ENCODE measurements at places on chromosomes 5 and 9.

GRCh38 chr9:137878146-137878941, 762 bp downstream of the CACNA1B start:
- peak; percentile 63 for DNase-seq

DNA sequence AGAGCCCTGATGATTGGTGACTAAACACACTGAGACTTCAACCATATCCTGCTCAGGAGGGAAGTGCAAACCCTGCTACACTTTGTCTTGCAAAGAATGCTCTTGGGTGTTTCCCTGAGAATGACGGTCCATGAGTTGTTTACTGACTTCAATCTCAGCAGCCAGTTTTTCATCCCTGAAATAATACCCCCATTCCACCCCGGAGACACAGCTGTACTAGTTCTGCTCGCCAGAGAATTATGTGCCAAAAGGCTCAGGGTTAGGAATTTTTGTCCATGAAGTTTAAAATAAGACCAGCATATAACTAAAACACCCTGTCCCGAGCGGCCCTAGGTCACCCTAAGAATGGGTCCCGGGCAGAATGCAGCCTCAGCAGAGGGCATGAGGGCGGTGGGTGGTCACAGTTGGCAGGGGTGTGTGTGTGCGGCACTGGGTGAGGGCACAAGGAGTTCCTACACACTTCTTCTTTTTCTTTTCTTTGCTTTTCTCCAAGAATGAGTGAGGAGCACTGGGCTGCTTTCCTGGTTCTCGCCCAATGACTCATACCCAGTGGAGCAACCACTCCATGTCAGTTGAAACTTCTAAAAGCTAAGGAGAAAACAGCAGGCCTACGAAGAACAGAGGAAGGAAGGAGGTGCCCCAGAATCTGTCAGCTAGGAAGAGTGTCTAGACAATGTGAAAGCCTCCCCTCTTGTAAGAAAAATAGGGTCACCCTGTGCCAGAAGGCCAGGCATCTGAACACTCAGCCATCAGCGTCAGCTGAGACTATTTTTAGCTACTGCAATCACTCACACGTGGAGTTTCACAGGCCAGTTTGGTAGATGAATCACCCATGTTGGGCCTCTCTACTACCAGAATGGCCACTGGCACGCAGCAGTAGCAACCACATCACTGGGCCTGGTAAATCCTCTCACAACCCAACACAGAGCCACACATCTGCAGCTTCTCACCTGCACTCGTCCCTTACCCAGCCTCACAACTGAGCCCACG, 105.9 kb downstream of the DPYSL3 start:
- no peak for DNase-seq

- no peak for DNase-seq
Observed at GRCh38 chr5:3317051-3317795, 278.4 kb upstream of the IRX1 start.

GRCh38 chr9:82148901-82149461, 160.4 kb downstream of the SPATA31D1 start:
- DNase-seq, result no peak

DNA sequence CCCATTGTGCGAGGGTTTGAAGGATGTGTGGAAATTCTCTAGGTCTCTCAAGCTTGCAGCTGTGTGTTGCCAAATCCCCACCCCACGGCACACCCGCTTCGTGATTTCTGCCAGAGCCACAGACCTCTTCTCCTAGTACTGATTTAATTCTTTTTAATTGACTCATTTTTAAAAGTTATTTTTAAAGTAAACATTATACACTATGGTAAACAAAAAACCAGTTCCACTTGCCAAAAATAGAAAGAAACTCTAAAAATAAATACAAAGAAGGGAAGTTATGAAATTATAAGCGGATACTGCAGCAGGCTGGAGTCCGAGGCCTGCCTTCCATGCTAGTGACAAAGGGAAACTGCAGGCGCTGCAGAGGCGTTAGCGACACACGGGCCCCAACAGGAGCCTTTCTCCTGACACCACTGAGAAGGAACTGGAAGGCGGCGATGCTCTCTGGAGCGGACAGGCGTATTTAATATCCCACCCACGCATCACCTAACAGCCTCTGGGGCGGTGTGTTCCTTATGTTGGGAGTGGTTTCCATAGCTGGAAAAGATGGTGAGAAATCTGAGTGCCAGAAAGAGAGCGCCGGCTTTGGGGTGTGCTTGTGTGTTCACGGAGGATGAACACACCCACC, 122.5 kb downstream of the COL23A1 start:
- DNase-seq, result no peak

- DNase-seq, result no peak
Observed at GRCh38 chr5:18270635-18271338, 636.5 kb downstream of the TAF11L14 start.

GRCh38 chr9:34332076-34332964, 3.0 kb downstream of the NUDT2 start:
- DNase-seq, result peak; percentile 17

GRCh38 chr5:21613971-21614488, 1239.1 kb downstream of the CDH12 start:
- DNase-seq, result no peak

DNA sequence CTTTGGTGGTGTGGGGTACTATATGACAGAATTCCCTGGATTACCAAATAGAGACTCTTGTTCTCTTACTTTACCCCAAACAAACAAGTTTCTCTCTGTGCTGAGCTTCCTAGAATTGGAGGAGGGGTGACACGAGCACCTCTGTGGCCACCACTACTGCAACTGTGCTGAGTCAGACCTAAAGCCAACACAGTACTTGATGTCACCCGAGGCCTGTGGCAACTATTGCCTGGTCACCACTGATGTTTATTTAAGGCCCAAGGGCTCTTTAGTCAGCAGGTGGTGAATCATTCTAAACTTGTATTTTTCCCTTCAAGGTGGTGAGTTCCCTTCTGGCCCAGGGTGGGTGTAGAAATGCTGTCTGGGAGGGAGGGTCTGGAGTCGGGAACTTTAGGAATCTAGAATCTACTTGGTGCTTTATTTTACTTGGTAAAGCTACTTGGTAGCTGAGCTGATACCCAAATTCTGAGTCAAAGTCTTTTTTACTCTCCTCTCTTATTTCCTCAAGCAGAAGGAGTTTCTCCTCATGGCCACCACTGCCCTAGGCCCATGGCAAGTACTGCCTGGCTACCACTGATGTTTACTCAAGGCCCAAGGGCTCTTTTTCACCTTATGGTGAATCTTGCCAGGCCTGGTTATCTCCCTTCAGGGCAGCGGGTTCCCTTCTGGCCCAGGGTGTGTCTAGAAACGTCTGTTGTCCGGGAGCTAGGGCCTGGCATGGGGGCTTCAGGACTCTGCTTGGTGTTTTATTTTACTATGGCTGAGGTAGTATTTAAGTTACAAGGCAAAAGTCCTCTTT, 9.8 kb downstream of the LURAP1L start:
- DNase-seq, result no peak

- DNase-seq, result peak; percentile 46
Observed at GRCh38 chr9:3441197-3441816, 84.5 kb downstream of the RFX3 start.

DNA sequence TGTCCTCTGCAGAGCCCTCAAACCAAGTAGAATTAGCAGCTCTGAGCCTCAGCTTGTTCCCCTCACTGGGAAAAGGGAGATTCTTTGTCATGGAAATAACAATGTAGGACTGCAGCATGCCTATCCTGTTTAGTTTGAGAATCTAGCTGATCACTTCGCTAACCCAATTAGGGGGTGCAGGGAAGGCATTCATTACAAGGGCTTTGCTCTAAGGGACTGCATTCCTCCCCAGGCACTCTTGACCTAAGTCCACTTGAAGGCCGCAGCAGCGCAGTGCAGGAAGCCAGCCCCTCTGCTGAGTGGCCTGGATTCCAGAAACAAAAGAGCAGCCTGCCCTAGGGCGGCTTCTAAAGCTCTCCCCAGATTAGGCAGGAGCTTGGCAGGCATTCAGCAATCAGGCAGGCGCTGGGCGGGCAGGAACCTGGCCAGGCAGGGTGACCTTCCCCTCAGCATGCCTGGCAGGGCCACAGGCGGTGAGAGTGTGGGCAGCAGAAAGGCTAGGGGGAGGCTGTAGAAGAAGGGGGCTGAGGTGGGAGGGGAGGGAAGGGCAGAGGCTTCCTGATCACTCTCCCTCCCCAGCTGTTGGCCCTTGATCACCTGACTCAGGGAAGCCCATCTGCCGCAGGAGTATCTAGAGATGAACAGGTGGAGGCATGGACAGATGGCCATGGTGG, 24.8 kb downstream of the CCNJL start:
- peak; percentile 88 for DNase-seq

- DNase-seq, result no peak
Observed at GRCh38 chr5:27548484-27548883, 510.1 kb upstream of the CDH9 start.

- peak; percentile 80 for DNase-seq
Observed at GRCh38 chr9:27473111-27473529, 51.0 kb upstream of the IFNK start.

- no peak for DNase-seq
Observed at GRCh38 chr9:131578021-131578420, 32.7 kb downstream of the PRRT1B start.

- DNase-seq, result peak; percentile 30
Observed at GRCh38 chr9:81141961-81142360, 547.4 kb downstream of the TLE1 start.

- DNase-seq, result no peak
Observed at GRCh38 chr9:113158446-113158845, 7.6 kb downstream of the SLC31A2 start.

DNA sequence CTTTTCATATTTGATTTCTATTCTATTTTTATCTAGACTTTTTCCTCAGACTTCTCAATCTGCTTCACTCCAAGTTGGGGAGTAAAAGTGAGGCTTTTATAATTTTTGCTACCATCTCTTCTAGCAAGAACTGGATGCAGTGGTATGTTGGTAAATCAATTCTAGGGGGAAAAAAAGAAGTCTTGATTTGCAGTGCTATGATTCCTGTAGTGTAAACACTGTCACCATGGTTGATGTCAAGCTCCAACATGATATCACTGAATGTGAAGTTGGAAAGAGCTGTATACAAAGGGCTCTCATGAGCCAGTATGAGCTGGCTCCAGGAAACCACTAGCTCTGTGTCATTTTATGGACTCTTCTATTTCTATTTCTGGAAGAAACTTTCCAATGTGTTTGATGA, 439.2 kb downstream of the NTRK2 start:
- no peak for DNase-seq

DNA sequence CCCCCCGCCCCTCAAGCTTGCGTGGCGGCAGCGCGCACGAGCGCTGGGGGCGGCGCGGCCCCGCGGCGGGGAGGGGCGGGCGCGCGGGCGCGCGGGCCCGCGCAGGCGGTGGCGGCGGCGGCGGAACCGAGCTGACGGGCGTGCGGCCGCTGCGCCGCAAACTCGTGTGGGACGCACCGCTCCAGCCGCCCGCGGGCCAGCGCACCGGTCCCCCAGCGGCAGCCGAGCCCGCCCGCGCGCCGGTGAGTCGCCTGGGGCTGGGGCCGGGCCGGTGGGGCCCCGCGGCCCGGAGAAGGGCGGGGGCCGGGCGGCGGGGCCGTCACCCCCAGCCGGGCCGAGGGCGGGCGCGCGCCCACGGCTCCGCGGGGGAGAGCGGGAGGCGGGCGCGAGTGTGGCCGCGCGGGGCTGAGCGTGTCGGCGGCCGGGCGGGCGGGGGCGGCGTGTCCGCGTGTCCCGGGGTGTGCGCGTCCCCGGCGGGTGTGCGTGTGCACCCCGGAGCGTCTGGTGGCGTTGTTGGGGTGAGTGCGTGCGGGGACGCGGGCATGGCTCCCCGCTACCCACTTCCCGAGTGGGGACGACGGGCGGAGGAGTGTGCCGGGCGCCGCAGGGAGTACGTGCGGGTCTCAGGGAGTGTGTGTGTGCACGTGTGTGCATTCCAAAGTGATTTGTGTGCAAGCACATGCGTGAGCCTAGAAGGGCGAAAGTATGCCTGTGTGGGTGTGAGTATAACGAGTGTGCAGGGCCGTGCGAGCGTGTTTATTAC, at the start of gene NEK6:
NEK6 (plus strand) TSS at position 106 of the 763 bp plus-strand sequence. CDS start 44,016 bp downstream, outside the sequence.
- peak; percentile 31 for DNase-seq

DNA sequence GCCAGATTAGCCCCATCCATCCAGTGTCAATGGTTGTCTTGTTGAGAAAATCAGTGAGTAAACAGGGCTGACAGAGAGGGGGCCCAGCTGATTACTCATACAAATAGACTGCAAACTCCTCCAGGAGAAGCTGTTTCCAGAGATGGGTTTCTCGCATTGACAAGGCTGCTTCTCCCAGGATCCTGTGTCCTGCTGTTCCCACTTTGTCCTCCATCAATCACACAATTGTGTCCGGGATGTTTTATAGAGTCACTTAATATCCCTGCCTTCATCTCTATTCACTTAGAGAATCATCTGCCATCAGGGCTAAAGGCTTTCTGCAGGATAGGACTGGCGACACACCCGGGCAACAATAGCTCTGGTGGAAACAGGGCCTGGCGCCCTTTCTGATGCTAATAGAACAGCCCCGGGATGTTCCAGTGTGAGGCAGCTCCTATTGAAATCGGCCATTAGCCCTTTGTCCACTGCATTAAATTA, 71.7 kb upstream of the TBCA start:
- no peak for DNase-seq

- peak; percentile 59 for DNase-seq
Observed at GRCh38 chr9:29830821-29831220, 2257.5 kb upstream of the C9orf72 start.

- DNase-seq, result no peak
Observed at GRCh38 chr9:109789971-109790370, 10.0 kb downstream of the PALM2AKAP2 start.

DNA sequence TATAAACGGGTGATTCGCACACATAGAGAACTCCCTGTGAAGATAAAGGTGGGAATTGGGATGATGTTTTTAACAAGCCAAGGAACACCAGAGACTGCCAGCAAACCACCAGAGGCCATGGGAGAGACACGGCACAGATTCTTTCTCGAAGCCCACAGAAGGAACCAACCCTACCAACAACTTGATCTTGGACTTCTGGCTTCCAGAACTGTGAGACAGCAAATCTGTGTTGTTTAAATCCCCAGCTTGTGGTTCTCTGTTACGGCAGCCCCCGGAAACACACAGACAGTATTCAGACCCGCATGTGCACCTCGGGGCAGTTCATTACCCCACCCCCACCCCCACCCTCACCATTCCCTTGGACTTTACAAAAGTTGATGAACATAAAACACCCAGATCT, 12.8 kb downstream of the AMBP start:
- DNase-seq, result no peak

DNA sequence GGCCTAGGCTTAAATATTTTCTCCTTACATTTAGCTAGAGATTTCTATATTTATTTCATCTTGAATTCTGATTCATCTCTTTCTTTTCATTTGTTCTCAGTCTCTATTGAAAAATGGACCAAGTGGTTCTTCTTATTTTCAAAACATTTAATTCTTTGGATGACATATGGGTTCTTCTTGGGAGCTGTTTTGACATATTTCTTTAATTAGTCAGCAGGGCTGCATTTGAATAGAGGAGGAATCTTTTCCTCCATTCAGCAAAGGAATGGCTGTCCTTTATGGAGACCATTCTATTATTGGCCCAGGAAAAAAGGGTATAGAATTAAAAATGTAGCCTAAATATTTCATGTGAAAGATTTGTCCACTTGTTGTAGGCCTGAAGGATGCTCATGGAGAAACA, 109.9 kb downstream of the RPS23 start:
- no peak for DNase-seq

DNA sequence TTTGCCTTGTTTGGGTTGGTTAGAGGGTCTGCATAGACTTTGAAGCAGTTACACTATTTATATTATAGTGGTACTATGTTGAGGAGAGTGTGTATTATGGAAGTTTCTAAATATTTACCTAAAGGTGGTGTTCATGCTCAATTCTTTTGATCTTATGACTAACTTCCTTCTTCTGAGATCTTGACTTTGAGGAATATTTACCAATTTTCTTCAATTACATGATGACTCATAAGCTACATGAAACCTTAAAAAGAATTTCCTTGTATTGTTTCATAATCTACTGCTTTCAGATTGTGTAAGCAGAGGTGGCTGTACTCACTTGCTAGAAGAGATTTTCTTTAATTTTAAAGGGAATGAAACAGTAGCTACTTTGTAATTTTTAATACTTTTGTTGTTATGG, 276.1 kb downstream of the TAF11L14 start:
- no peak for DNase-seq

Measured in WERI-Rb-1 (cell line).